CD8-positive, alpha-beta T cell (primary cell): ENCODE measurements at places on chromosomes 6 and 20. TPM values are rescaled to one million over a fixed set of nuclear protein-coding genes. Genes with fewer than 3 reads are reported as not detected.

- DNase-seq: no peak
Measured at GRCh38 chr6:76885861-76886301, 577.4 kb downstream of the HTR1B start.

- no peak for DNase-seq
Measured at GRCh38 chr6:161745594-161746141, 471.8 kb upstream of the AGPAT4 start.

Gene KCNG1
- total RNA-seq: not detected

Gene NMBR
- not detected for total RNA-seq

Gene SLC9A8
- total RNA-seq: 30.7 TPM
